ENCODE measurements at places on chromosomes 4 and X. TPM values are rescaled to one million over a fixed set of nuclear protein-coding genes. Genes with fewer than 3 reads are reported as not detected.

- peak; percentile 18 for DNase-seq
These were observed 155.6 kb downstream of the PCDH7 start for GRCh38 chr4:30875658-30876269.

DNA sequence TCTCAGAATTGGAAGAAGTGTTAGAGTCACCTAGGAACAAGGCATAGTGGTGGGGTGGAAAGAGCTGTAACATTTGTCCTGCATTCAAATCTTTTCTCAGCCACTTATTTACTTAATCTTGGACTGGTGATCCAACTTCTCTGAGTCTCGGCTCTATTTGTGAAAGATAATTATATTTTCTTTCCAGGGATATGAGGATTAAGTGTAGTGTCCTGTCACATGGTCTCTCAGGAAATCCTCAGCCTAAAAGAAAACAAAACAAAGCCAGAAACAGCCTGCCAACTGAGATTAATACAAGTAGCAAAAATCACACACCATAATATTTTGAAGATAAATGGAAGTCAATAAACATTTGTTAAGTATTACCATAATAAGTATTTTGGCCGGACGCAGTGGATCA is 33.3 kb upstream of the ETNPPL start:
- no peak for DNase-seq

- peak; percentile 85 for DNase-seq
These were observed 149.9 kb downstream of the CHIC2 start for GRCh38 chr4:53914313-53915016.

The RFC1 gene
- total RNA-seq, result 27.7 TPM

The FGF16 gene
- total RNA-seq, result not detected

GRCh38 chr4:37517326-37517725 is 168.8 kb downstream of the RELL1 start:
- DNase-seq, result no peak

DNA sequence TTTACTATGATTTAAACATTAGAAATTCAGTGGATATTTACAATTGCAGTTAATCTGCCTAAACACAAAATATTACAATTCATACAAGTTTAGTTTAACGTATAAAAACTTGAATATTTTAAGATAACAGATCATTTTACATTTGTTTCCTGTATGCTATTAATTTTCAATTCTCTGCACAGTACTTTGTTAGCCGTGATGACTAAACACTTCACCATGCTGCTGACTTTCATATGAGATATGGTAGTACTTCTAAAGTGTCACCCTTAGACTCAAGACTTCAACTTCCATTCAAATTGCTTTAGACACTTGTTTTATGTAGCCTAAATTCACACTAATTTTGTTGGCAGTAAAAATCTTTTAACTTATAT is 1646.4 kb upstream of the ADGRL3 start:
- peak; percentile 50 for DNase-seq

DNA sequence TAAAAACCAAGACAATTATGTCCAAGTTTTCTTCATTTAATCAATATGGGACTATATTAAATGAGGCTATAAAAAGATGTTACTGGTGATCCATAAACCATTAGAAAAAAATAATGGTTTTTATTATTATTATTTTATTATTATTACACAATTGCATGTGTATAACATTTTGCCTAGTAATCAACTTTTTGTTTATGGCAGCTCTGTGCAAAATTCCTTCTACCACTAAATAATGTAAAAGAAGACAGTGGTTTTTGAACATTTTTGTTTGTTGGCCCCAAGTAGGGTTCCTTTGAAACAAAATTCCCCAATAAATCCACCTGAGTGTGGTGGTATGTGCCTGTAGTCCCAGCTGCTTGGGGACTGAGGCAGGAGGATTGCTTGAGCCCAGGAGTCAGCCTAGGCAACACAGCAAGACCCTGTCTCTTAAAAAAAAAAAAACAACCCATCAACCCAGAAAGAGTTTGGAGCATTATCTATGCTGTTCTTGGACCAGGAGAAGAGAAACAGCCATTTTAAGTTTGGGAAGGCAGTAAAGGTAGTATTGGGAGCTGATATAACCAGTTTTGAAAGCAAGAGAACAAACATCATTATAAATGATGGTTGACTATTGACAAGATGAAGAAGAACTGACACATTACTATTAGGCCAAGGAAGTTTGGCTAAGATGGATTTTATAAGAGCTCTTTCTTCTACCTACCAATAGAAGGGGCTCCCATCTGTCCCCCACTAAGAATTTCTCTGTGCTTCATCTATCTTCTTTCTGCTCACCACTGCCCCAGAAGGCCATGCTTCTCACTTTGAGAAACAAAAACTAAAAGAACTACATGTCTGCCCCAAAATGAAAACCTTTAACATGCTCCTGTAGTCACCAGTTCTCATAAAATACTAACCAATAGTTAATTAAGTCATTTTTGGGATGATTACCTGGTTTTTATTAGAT is 2.2 kb downstream of the TMEM156 start:
- DNase-seq, result no peak

The TCEAL5 gene
- not detected for total RNA-seq

The EFNB1 gene
- 47.7 TPM for total RNA-seq

DNA sequence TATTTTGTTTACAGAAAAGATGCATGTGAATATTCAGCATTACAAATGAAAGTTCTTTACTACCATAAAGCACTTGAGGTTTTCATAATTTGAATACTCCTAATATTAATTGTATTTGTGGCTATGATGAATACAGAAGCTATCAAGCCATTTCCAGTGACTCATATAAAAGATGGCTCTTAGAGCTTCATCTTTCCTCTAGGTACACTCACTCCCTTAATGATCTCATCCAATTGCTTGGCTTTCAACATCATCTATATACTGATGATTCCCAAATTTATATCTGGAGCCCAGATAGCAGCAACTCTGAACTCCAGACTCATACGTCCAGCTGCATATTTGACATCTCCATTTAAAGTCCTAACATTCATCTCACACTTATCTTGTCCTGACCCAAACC is 183.4 kb upstream of the FAM241A start:
- DNase-seq, result peak; percentile 31

- DNase-seq, result no peak
These were observed at the start of gene SHROOM2 for GRCh38 chrX:9785944-9786797. TSS of gene SHROOM2 (plus strand) at chrX:9786429. CDS start at chrX:9786546, 117 bp downstream.

The LONRF3 gene
- not detected for total RNA-seq

- DNase-seq, result no peak
These were observed 7.4 kb downstream of the ARHGAP10 start for GRCh38 chr4:147739239-147739823.

The RS1 gene
- total RNA-seq, result not detected

The DUX4 gene
- total RNA-seq, result not detected

- no peak for DNase-seq
These were observed 750 bp downstream of the TMEM129 start for GRCh38 chr4:1720163-1720983.

DNA sequence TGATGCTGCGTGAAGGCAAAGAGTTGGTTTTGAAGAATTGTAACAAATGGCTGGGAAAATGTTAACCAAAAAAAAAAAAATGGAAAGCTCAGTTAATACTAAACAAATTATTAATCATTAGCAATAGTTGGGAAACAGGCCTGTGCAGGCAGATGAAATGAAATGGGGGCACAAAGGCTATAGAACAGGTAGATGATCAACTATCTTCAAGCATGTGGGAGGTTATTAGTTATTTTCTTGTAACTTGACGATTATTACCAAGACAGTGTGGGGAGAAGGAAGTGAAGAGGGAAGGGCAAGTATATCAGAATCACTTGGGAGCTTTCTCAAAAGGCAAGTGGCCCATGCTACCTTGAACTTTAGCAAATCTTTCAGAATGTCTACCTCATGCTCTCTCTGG is 351.9 kb downstream of the BCOR start:
- DNase-seq, result no peak

The FGFBP2 gene
- not detected for total RNA-seq

DNA sequence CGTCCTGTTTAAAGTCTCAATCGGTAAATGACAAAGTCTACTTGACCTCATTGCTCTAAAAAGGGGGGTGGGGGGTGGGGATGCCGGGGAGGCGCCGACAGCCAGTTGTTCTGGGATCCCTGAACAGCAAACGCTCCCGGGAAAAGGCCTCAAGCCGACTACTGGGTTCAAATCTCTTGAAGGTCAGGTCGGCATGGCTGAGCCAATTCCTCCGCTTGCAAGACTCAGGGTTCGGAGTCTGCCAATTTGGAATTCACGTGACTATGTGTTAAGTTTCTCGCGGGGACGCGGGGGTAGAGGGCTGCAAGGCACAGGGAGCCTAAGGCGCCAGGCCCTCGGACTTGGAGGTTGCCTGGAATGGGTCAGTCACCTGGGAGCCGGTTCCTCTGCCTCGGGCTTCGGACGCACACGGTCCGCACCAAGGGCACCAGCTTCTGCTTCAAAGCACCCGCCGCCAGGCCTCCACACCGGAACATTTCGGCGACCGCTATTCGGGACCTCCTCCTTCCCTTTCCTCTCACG is 399 bp downstream of the AIFM1 start:
- DNase-seq, result no peak

- no peak for DNase-seq
These were observed 231.5 kb upstream of the DIAPH2 start for GRCh38 chrX:96453139-96453538.

The RASGEF1B gene
- not detected for total RNA-seq

DNA sequence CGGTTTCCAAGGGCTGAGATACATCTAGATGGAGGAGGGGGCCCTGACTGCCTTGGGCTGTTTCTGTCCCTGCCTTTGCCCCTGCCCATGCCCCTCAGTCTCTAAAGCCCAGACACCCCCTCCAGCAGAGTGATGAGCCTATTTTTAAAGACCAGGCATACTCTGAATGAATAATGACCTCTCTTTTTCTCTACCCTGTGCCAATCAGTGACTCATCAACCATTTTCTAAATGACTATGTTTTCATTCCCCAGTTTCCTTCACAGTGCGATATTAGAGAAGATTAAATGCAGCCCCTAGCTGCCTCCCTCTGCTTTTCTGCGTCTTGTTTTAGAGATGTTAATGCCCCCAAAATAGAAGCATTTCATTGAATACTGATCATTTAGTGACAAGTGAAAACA is 15.5 kb upstream of the NHS start:
- peak; percentile 42 for DNase-seq

The POLN gene
- 2.9 TPM for total RNA-seq

GRCh38 chr4:26589705-26590104 is 5.8 kb downstream of the TBC1D19 start:
- DNase-seq, result no peak

GRCh38 chr4:161336621-161337020 is 827.2 kb downstream of the FSTL5 start:
- no peak for DNase-seq

- DNase-seq, result no peak
These were observed 63.1 kb downstream of the RTL9 start for GRCh38 chrX:110421500-110422455.

DNA sequence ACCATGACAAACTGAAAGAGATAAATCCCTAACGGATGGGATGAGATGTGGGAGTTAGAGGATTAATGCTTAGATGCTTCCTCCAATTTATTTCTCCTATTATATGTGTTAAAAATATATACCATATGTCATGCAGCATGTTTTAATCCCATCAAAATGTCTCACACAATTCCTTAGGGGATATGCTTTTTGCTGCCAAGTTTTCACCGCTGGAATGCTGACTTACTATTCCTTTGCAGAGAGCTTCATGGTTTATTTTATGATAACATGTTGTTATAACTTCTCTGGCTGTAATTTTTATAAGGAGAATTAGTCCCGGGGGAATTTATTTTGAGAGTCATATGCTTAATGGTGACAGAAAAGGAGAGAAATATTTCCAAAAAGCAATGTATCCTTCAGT is 670.3 kb downstream of the IL1RAPL1 start:
- no peak for DNase-seq

- no peak for DNase-seq
These were observed 703 bp downstream of the KCNIP4 start for GRCh38 chr4:21947791-21948346.

- DNase-seq, result no peak
These were observed 26.0 kb upstream of the BBS12 start for GRCh38 chr4:122706511-122706910.

The DAPP1 gene
- total RNA-seq, result 0.20 TPM

DNA sequence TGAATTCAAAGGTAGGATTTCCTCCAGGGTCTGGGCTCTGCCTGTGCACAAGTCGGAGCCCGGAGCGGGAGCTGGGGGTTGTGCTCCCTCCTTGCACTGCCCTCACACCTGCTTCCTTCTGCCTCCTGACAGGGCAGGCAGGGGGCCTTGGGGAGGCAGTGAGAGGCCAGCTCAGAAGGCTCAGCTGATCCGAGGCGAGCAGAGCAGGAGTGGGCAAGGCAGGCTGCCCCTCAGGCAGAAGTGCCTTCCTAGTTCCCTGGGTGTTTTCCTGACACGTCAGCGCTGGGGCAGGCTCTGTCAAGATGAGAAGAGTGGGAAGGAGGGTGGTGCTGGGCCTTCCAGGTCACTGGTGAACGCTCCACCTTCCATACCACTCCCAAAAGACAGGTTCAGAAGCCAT is 5.5 kb upstream of the IRAK1 start:
- DNase-seq, result no peak

- DNase-seq, result peak; percentile 72
These were observed 130.8 kb downstream of the ENOX2 start for GRCh38 chrX:130772105-130772775.

The NOX1 gene
- 0.18 TPM for total RNA-seq

The ZNF630 gene
- not detected for total RNA-seq
